Stimulated activated CD4-positive, alpha-beta T cell treated with anti-CD3 and anti-CD28 coated beads, Interleukin-4, amount 100 ng/mL, for 4 hours (primary cell): ENCODE measurements at places on chromosomes 11 and 22.

DNA sequence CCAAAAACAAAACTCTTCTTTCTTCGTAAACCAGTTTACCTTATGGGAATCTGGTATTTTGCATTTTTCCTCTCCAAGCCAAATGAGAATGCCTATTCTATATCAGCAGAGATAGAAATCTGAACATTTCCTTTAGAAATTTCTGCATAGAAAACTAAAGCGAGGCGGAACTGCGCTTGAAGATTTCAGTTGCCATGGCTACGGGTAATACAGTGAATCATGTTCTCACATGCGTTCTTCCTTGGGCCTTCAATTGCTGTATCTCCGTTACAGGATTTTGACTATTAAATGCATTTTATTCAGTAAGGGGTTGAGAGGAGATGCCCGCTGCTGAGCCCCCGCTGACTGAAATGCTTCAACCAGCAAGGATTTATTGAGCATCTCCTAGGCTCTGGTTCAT lies 108.2 kb upstream of the CRYBB3 start:
- DNase-seq = no peak

- DNase-seq = no peak
These were observed 12.5 kb upstream of the CHST1 start for GRCh38 chr11:45677770-45678512.

- no peak for DNase-seq
These were observed 3.1 kb downstream of the MAPK8IP2 start for GRCh38 chr22:50603511-50604255.

DNA sequence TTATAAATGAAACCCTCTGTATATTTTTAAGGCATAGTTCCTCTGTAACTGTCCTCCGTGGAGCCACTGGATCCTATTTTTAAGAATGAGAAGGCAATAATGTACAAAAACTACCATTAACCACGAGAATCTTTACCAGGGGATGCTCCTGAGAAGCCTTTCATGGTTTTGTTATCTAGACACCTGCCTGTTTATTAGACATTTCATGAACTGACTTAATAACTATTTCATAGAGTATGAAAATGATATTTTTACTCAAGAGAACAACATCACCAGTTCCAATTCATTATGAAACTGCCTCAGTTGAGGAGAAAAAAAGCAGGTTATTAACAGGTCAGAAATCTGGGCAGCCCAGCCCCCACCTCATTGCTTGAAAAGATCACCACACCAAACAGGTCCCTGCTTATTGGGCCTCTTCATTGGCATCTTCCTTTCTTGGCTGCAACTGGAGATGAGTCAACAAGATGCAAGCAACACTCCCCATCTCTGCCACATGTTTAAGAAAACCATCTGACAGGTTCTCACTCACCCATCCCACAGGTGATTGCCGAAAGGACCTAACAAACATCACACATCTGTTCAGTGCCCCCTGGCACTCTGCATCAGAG lies 27.8 kb downstream of the ETS1 start:
- no peak for DNase-seq

GRCh38 chr11:12441231-12441861 lies 64.0 kb downstream of the PARVA start:
- no peak for DNase-seq

- DNase-seq = no peak
These were observed 11.1 kb downstream of the RSPH14 start for GRCh38 chr22:23130697-23131096.

DNA sequence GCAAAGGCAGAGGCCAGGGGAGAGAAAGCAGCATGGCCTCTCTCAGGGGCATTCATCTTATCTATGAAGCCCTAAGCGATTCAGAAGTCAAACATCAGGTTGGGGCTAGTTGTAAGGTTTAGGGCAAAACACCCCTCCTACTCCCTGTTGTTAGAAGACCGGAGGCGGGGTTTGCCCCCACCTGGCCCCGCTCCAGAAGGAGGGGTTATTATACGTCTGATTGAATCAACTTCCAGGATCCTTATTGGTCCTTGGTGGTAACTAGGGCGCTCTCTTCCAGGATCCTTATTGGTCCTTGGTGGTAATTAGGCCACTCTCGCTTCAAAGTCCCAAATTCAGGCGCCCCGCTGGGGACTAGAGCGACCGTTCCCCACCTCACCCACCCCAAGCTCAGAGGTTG lies 12.1 kb upstream of the SMTN start:
- no peak for DNase-seq

DNA sequence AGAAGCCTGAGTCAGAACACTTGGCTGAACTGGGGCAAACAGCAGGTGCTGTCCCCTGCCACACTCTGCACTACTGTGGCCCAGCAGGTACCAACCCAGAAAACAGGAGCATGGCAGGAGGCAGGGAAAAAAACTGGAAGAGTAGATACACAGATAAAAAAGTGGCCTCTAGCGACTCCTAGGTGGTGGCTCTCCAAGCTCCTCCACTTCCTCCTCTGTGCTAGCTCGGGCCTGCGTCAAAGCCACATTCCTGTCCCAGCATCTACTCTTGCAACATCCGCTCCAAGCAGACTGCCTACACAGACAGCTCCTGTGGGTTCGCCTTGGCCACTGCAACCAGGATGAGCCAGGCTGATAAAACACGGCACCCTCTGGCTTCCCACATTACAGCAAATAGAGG lies 6.9 kb downstream of the OR8B12 start:
- DNase-seq = no peak

- DNase-seq = no peak
These were observed 249.8 kb upstream of the BLID start for GRCh38 chr11:122365610-122366360.

GRCh38 chr22:26804315-26804714 lies 146.9 kb downstream of the MIAT start:
- no peak for DNase-seq
